ENCODE measurements at places on chromosomes 5 and 9.

- no peak for DNase-seq
Measured at GRCh38 chr9:92538541-92538940, 2.8 kb upstream of the ECM2 start.

DNA sequence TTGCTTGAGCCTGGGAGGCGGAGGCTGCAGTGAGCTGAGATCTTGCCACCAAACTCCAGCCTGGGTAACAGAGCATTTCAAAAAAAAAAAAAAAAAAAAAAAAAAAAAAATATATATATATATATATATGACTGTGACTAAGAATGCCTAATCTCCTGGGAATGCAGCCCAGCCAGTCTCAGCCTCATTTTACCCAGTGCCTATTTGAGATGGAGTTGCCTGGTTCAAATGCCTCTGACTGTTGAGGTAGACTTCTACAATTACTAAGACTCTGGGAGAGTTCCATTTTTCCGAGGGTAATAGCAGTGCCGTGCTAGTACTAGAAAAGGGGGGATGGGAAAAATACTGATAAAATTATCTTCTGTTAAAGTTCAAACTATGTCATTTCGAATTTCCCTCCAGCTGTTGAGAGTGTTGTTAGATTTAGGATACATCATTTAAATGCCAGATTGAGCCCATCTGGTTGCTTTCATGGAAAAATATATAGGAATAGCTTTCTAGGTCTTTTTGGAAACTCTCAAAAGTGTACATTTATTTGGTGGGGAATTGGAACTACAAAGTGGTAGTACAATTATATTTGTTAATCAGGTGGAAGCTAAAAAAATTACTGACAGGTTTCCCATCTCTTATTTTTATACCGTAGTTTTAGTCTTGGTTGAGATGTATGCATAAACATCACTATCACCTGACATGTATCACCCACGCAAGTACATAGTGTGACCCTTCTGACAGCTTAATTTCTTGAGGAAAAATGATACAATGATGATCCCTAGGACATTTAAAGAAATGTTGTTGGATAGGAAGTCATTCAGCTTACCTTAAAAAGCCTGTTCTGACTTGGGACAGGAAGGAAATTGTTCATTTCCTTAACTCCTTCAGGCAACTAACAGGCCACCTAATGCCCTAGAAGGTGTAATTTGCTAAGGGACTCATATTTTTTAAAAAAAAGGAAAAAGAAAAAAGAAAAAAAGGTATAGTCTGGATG, 214.9 kb downstream of the ADAMTSL1 start:
- no peak for DNase-seq

GRCh38 chr5:32767948-32768467, 56.9 kb downstream of the NPR3 start:
- no peak for DNase-seq

- no peak for DNase-seq
Measured at GRCh38 chr9:124180557-124180956, 77.2 kb upstream of the NEK6 start.

DNA sequence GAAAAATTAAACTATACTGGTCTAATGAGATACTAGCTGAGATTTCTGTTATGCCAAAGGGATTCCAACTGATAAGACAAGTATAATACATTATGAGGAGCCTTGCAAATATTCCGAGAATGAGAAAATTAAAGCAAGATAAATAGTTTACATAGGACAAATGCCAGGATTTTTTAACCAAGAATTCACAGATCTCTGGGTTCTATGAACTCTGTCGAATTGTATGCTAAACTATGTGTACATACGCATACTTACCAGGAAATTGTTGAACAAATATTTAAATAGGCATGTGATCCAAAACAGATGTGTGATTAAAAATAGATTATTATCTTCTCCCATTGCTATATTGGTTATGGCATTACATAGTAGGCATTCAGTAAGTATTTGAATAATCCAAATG, 616.6 kb downstream of the GABRG2 start:
- DNase-seq, result no peak

- no peak for DNase-seq
Measured at GRCh38 chr9:90795084-90795483, 6.5 kb upstream of the SYK start.

- DNase-seq, result no peak
Measured at GRCh38 chr5:142664636-142665035, 21.3 kb downstream of the FGF1 start.

- no peak for DNase-seq
Measured at GRCh38 chr5:65451436-65451835, 30.3 kb downstream of the ADAMTS6 start.

- DNase-seq, result no peak
Measured at GRCh38 chr5:68071282-68071632, 144.3 kb upstream of the PIK3R1 start.

- no peak for DNase-seq
Measured at GRCh38 chr5:179121667-179122111, 61.5 kb downstream of the ZNF354C start.

- DNase-seq, result no peak
Measured at GRCh38 chr5:148374690-148375360, 8.9 kb upstream of the FBXO38 start.
